ENCODE measurements at places on chromosomes 7 and 10.

DNA sequence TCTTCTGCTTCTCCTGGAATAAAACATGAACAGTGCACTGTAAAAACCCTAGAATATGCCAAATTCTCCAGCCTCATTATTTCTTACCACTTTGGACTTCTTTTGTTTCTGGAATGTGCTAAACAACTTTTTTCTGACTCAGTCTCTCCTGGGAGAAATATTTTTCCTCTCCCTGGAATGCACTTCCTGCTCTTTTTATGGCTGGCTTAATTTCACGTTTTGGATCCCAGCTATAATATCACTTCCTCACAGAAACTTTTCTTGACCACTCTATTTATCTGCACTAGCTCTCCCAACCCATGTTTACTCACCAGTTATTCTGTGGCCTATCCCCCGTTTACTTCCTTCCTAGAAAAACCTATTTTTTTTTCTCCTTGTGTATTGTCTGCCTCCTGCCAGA is 26.7 kb downstream of the ABCB5 start:
- no peak for DNase-seq

GRCh38 chr7:138945154-138945553 is 36.0 kb downstream of the KIAA1549 start:
- DNase-seq, result no peak

DNA sequence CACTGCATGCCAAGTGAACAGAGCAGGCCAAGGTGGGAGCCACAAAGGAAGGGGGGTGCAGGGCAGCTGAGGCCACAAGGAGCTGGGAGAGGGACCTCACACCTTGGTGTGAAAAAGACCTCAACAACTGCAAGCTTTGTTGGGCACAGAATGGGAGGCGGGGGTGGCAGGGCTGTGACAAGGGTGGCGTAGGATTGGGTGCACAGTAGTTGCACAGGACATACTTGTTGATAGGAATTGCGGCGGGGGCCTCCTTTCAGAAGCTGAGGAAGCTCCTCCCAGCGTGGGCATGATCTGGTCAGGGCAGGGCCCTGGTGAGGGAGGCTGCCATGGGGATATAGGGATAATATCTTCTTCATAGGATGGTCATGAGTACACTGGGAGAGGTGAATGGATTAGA is 25.8 kb downstream of the POLL start:
- no peak for DNase-seq

GRCh38 chr7:116910383-116910782 is 42.9 kb upstream of the ST7 start:
- DNase-seq, result no peak

- no peak for DNase-seq
These were observed 108.4 kb upstream of the LYZL2 start for GRCh38 chr10:30737931-30738391.

- no peak for DNase-seq
These were observed 49.9 kb downstream of the CALML3 start for GRCh38 chr10:5574642-5575131.

GRCh38 chr10:55305285-55305684 is 504.3 kb upstream of the PCDH15 start:
- DNase-seq, result no peak

GRCh38 chr7:77833136-77833535 is 34.6 kb downstream of the PHTF2 start:
- no peak for DNase-seq

GRCh38 chr10:32949221-32949678 is 8.8 kb downstream of the ITGB1 start:
- no peak for DNase-seq

- DNase-seq, result no peak
These were observed 78.1 kb upstream of the TOMM7 start for GRCh38 chr7:22900784-22901183.

- DNase-seq, result no peak
These were observed 21.5 kb downstream of the CLDN12 start for GRCh38 chr7:90424720-90425119.

DNA sequence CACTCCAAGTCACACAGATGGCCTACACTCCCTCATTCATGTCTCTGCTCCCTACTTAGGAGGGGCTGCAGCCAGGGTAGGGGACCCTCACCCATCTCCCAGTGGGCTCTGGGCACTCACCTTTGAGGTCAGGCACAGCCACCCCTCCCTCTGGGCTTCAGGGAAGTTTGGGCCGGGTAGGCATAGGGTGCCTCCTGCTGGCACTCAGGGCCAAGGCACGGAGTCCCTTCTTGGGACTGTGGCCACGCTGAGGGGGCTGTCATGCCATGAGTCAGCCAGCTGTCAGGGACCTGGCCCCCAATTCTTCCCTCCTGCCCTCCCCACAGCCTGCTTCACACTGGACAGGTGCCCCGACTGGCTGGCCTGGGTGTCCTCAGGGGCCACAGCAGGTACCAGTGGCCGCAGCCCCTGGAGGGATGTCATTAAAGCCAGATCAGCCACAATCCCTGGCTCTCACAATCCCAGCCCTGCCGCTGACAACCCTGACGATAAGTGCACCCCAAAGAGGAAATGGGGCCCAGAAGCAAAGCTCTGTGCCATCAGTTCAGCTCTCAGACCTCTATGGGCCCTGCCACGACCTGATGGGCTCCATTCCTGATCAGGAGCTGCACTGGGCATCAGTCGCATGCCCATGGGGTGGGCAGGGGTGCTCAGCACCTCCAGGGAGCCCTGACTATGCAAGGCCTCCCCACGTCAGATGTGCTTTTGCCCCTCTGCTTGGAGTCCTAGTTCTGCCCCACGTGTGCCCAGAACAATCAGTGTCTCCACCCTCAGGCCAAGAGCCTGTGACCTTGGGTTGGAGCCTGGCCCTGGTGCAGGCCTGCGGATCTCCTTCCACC is 34.1 kb upstream of the RET start:
- DNase-seq, result no peak

- DNase-seq, result no peak
These were observed 629 bp upstream of the DNAJC9 start for GRCh38 chr10:73247509-73248258.

- DNase-seq, result no peak
These were observed 9.4 kb downstream of the PIP4K2A start for GRCh38 chr10:22704942-22705341.

GRCh38 chr10:71216363-71216695 is 4.0 kb downstream of the UNC5B start:
- no peak for DNase-seq

GRCh38 chr7:117592011-117592635 is 112.3 kb downstream of the CFTR start:
- no peak for DNase-seq

DNA sequence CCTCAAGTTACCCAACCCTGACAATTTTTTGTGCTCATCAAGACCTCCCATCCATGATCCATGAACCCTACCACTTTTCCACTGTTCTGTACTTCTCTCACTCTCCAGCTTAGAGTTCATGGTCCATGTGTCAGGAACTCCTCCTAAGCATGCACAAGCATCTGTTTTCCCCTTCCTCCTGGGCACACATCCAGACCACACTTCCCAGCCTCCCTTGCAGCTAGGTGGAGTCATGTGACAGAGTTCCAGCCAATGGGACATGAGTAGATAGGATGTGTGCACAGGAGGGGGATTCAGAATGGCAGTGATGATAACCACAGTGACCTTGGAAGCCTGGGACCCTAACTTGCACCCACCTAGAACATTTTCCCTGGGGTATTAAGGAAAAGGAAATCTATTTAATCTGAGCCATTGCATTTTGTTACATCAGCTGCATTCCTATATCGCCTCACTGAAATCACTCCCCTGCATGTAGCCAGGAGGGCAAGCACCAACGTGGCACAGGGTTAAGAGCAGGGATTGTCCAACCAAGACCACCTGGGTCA is 9.6 kb upstream of the FRMPD2 start:
- no peak for DNase-seq

- no peak for DNase-seq
These were observed 994 bp upstream of the MAGI2 start for GRCh38 chr7:79454361-79454960.

GRCh38 chr7:82472966-82473365 is 29.4 kb upstream of the CACNA2D1 start:
- DNase-seq, result no peak

DNA sequence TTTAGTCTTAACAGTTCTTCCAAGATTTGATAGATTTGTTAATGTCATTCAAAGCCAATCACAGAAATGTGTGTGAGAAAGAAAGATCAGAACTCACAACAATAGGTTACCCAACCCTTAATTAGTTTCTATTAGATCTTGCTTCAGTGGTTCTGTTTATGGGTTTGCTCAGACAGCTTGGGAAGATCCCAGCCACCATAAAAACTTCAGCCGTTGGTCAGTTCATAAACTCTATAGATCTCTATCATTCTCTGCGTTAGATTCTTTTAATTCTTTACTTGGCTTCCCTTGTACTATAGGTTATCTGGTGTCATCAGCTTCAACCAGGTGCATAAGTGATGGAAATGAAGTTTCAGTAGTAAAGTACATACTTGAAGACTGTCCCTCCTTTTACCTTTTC is 54.4 kb downstream of the ZNF277 start:
- DNase-seq, result no peak

GRCh38 chr10:86938260-86938659 is 19.2 kb downstream of the MMRN2 start:
- no peak for DNase-seq

DNA sequence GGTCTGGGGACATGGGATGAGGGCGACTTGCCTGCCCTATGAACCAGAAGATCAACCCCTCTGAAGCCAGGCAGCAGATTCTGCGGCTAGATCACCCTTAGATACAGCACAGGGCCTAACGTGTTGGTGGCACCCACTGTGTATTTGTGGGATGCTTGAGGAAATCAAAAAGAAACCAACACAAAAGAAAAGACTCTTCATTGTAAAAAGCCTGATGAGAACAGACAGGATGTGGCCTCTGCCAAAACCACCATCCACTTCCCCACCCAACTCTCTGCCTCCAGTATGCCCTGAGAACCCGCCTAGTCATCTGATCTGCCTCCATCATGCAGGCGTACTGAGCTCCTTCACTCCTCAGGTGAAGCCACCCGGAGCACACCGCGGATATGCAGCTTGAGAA is 97.2 kb upstream of the INSYN2A start:
- no peak for DNase-seq
